Endodermal cell (in vitro differentiated cells): ENCODE measurements at places on chromosomes 11 and 22.

DNA sequence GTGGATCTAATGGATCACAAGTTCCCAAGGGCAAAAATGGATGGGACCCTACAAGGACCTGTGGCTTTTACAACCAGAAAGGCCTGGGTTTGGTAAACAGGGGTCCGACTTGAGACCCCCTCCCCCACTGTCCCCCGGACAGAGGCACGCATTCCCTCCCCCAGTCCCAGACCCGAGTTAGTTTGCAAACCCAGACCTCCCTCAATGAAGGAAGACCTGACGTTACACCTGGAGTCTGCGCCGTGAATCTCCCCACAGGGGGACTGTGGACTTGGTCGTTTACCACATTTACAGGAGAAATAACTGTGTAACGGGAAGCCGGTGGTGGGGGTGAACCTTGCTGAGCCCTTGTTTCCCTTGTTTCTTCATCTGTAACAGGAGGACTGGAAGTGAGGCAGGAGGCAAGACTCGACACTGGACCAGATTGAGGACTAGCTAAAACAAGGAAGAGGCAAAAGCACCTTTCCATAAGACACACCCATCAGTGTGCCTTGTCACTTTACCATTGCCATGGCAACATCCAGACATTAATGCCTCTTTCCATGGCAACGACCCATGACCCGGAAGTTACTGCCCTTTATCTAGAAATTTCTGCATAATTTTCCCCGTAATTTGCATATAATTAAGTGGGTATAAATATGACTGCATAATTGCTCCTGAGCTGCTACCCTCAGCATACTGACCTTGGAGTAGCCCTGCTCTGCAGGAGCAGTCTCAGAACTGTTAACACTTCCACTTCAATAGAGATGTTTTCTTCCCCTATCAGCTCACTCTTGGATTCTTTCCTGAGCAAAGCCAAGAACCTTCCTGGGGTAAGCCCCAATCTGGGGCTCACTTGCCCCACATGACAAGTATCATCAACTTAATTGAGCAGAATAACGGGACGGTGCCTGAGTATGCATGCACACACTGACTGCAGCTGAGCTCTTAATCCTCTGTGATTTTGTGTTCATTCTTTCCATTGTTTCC is 25.4 kb downstream of the PDGFB start:
- DNase-seq: peak; percentile 59

DNA sequence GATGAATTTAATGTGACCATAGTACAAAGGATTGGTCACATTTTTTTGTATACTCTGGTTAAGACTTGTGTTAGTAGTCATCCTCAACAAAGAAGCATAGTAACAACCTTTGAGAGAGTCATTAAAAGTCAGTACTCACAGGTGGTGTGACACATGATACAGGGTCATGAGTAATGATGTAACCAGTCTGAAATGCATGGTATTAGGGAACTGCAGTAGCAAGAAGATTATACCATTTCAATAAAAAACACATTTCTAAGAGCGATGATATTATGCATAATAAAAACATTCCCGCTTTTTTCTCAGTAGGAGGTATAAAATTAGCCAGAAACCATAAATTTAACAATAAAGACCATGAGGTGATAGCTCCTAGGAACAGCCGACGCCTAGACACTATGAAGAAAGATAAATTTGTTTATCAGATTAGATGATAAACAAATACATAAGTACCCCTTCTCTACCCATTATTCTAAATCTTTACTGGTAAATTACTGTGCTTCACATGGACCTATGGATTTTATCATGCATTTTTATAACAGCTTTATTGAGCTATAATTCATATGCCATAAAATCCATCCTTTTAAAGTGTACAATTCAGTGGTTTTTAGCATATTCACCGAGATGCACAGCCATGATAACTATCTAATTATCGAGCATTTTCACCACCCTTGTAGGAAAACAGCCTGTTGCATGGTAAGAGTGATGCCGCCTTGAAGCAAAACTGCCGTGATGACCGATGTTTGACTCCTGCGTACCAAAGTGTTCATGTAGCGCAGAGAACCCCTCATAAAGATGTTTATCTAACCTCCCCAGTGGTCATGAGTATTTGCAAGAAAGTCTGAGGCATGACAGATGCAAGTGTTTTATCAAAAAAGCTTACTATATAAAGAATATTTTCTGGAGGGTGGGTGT is 41.8 kb downstream of the TMPRSS5 start:
- no peak for DNase-seq

DNA sequence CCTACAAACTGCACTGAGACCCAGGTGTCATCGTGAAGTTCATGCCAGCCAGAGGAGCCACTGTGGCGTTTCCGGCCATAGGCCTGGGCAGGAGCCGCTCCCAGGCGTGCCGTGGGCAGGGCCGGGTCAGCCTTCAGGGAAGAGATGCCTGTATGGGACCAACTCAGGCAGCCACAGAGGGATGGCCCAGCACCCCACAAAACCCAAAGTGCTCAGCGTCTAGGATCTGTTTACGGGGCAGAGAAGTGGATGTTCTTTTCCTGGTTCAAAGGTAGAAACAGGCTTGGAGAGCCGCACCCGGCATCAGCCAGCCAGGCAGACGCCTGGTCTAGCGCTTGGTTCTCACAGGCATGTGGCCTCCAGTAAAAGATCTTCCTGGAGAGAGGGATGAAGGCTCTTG is 8.4 kb upstream of the BID start:
- DNase-seq: no peak

DNA sequence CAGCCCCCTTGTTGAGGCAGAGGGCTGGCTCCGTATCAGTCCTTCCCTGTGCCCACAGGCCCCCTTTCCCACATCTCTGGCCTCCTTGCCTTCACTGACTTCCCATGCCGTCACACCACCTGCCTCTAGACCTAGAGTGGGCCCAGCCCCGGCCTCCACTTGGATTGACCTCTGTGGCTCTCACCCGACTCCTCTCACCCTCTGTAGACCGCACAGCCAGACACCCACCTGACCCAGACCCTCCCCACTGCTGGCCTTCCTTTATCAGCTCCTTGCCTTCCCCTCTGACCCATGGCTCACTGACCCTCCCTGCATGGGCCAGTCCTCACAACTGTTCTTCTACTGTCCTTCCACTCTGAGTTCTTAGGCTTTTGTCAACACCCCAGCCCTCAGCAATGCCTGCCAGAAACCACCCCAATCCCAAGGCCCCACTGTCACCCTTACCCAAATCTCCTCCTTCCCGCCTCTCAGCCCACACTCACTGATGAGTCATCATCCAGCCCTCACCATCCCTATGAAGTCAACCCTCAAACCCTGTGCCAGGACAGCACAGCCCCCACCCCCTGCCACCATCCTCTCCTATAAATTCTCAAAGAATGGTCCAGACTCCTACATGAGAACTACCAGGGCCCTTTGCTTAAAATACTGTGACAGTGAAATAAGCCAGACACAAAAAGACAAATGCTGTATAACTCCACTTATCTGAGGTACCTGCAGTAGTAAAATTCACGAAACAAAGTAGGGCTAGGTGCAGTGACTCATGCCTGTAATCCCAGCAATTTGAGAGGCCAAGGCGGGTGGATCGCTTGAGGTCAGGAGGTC is 53.4 kb downstream of the SCGB1A1 start:
- DNase-seq: no peak

- no peak for DNase-seq
Measured at GRCh38 chr22:25645964-25646363, 81.5 kb downstream of the GRK3 start.

GRCh38 chr11:13955971-13956421 is 6.5 kb upstream of the SPON1 start:
- peak; percentile 85 for DNase-seq

GRCh38 chr11:68041617-68042218 is 2.9 kb downstream of the TCIRG1 start:
- DNase-seq: no peak

GRCh38 chr11:20213790-20214189 is 53.5 kb upstream of the DBX1 start:
- DNase-seq: no peak

DNA sequence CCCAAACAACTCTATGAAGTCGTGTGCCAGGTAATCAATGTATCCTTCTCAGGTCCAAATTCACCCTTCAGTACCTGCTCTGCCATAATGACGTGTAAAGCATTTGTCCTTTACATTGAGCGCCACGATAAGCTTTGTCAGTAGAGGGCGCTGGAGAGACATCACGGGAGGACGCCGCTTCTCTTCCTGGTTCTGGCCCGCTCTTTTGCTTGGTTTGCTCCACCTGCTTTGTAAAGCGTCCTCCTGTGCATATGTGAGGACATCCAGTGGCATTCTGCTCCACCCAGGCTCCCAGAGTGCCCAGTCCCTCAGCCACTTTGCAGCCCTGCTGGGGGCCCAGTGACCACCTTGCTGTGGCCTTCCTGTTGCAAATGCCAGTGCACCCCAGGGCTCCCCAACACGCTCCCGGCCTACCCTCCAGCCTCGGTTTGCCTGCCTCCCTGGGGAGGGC is 61.1 kb downstream of the WT1 start:
- peak; percentile 91 for DNase-seq

GRCh38 chr11:20861322-20861721 is 191.9 kb downstream of the NELL1 start:
- no peak for DNase-seq

DNA sequence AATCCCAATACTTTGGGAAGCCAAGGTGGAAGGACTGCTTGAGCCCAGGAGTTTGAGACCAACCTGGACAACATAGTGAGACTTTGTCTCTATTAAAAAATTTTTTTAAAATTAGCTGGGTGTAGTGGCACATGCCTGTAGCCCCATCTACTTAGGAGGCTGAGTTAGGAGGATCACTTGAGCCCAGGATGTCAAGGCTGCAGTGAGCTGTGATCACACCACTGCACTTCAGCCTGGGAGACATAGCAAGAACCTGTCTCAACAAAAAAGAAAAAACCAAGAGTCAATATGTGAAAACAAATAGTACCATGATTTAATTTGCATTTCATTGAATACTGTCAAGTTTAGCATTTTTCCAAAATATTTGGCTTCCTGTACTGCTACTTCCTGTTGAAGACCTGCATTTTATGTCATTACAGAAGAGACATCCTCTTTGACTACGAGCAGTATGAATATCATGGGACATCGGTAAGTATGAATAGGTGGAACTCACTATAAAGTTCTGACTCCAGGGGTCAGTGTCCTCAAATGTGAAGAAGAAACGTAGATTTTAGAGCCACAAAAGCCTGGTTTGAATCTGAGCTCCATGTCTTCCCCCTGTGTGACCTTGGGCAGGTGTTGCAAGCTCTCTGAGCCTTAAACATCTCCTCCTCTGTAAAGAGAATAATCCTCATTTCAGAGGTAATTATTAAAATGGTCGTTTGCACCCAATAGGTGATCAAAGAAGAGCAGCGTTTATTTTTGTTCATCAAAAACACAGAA is 16.0 kb downstream of the CDC45 start:
- DNase-seq: no peak

- DNase-seq: no peak
Measured at GRCh38 chr11:17526931-17527627, 17.1 kb downstream of the USH1C start.

GRCh38 chr11:120815319-120816100 is 208.4 kb upstream of the TBCEL start:
- DNase-seq: peak; percentile 73

DNA sequence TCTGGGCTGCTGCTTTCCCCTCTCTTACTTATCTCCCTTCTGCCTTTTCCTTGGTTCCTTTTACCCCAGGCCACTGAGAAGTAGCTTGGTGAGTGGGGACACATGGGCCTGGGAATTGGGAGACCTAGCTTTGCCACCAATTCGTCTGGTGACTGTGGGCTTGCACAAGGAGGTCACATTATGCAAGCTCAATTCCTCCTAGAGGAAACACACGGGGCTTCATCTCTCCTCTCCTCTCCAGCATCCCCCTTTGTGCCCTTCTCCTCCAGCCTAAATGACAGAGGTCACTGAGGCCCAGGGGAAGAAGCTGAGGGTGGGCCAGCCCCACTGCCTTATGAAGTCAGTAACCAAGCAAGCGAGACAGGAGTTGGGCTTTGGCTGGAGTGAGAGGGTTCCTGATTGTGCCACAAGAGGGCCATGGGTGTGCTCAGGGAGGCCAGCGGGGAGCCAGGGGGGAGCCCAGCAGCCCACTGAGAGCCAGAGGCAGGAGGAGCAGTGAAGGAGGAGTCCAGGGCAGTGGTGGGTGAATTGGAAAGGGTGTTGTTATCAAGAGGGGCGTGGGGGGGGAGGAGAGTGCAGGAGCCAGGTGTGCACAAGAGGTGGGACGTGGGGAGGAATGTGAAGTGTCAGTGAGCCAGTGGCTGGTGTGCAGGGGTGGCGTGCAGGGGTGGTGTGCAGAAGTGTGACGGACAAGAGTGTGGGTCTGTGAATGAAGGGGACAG is 2.0 kb downstream of the CLCF1 start:
- peak; percentile 85 for DNase-seq

DNA sequence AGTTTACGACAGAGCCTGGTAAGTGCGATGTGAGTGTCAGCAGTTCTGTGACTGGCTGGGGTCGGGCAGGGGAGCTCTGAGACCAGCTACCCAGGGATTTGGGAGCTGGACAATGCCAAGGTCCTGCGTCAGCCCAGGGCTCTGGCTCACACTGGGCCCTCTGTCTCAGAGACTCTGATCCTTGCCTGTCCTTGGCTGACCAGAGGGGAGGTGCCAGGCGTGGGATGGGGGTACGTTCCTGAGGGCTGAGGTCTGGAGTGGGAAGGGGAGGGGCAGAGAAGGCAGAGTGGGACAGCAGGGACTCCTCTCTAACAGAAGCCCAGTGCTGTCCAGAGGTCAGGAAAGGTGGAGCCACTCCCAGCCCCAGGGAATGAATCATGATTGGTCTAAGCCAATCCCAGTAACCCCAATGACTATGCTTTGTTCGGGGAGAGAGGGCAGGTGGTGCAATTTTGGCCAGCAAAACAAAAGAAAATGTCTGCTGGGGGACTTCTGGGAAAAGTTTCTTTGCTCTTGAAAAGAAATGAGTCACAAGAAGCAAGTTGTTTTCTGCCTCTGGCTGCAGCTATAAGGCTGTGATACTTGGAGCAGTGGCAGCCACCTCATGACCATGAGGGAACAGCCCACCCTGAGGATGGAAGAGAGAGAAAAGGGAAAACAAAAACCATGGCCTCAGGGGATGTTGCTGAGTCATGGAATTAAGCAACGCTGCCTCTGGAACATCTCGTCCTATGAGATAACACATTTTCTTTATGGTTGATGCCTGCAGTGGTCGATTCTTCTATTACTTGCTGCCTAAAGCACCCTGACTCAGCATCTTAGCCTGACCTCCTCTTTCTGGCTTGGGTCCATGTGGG is 108.3 kb downstream of the CHST1 start:
- DNase-seq: no peak

DNA sequence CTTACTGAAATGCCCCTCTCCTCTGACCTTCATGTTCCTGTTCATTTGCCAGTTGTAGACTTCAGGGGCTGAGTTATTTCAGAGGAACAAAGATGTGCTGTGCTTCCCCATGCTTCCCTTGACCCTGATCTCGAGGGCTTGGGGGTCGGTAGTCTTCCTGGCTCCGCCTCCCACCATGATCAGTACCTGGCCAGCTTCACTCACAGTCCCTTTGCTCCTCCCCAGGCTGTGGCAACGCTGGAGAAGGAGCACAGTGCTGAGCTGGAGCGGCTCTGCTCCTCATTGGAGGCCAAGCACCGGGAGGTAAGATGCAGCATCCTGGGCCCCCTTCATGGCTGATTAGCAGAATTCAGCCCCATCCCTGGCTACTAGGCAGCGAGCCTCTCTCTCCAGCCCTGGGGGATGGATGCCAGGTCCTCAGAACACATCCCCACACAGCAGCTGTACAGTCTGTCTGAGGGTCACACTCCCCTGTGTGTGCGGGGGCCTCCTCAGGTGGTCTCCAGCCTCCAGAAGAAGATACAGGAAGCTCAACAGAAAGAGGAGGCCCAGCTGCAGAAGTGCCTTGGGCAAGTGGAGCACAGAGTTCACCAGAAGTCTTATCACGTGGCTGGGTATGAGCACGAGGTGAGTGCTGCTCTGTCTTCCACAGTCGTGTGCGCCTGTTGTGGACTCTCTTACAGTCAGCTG is 64.5 kb downstream of the CEP164 start:
- no peak for DNase-seq
